ENCODE measurements at places on chromosomes 12 and 14.
A peak's percentile ranks its signal among the peaks of the same experiment; 100 is the strongest.

DNA sequence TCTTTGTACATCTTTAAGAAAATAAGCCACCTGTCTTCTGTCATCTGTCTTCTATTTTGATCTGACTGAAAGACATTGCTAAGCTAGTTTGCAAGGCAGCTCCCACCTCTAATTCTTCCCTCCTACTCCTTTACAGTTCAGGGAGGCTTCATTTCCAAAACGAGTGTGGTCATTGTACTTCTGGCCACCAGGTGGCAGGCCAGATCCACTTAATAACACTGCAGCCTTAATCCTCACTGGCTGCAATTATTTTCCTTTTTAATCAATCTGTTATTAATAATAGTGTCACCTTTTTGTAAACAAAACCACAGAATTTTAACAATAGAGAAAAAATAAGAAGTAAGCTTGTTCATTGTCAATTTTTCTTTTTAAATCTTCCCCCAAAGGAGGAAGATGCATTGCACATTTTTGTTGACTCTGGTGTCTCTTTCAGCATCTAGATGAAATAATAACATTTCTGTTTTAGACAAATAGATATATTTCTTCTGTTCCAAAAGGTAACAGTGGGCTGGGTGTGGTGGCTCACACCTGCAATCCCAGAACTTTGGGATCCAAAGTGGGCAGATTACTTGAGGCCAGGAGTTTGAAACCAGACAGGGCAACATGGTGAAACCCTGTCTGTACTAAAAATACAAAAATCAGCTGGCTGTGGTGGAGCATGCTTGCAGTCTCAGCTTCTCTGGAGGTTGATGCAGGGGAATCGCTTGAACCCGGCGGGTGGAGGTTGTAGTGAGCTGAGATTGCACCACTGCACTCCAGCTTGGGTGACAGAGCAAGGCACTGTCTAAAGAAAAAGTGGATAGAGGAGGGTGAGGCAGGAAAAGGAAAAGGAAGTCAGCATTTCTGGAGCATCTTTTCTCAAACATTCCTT is 23.3 kb downstream of the GABARAPL1 start:
- peak; percentile 37 for DNase-seq

GRCh38 chr12:12467688-12468261 is 94.9 kb downstream of the DUSP16 start:
- DNase-seq = no peak

GRCh38 chr14:54253195-54253947 is 143.4 kb upstream of the CDKN3 start:
- DNase-seq = no peak

DNA sequence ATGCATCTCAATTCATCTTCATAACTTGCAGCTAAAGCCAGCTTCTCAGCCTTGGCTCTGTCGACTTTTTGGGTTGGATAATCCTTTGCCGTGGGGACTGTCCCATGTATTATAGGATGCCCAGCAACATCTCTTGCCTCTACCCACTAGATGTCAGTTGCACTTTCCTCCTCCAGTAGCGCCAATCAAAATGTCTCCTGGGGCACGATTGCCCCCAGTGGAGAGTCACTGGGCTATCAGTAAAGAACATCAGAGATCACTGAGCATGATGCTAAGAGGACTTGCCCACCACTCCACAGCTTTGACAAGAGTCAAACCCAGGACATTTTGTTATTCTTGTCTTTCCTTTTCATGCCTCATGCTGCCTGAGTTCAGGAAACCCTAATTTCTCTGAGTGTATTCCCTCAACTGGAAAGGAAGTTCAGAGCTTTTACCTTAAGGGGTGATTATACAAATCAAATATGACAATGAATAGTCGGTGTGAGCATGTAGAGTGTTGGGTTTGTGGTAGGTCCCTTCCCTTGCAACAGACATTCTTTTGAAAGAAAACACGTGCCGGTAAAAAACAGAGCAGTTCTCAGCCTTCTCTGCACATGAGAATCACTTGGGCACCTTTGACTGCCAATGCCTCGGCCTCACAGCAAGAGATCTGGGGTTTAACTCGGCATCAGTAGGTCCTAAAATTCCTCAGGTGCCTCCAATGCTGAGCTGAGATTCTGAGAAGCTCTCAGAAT is 980.6 kb downstream of the VRK1 start:
- DNase-seq = no peak

- DNase-seq = peak; percentile 59
Measured at GRCh38 chr14:104865081-104865630, at the start of gene CEP170B. Gene CEP170B, plus strand, starts transcription at chr14:104865268. Its CDS starts 3,183 bp downstream, at chr14:104868451.

DNA sequence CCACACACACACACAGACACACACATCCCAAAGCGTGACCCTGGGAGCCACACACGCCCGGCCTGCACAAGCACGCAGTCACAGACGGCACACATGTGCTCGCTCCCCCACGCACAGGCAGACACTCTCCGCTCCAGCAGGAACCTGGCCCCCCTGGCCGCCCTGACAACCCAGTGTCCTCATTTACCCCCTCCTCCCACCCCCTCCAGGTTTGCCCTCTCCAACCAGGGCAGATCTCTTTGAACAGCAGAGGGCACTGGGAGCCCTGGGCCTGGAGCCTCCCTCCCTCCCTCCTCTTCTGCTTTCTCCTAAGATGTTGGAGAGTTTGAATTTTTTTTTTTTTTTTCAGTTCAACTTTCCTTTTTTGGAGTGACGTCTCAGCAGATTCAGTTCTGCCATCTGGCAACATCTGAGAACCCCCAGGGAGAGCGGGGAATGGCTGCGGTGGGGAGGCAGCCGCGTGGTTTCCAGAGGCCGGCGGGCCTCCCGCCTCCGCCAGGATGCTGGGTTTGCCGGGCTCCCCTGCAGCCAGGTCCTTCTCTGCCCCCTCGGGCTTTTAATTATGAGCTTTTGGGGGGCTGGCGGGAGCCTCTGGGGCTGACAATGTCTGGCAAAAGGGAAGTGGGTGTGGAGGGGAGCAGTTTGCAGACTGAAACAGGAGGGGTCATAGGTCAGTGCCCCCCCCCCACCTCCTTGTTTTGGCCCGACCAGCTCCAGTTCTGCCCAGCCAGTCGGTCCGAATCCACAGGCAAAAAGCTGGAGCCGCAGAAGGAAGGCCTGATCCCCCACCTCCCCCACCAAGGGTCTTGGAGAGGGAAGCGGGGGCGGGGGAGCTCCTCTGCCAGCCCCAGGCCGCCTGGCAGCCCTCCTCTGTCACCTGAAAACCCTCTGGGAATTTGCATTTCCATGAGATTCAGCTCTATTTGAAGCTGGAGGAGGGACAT is 1.3 kb upstream of the NCOR2 start:
- peak; percentile 77 for DNase-seq

GRCh38 chr12:563787-564298 is 99.4 kb downstream of the NINJ2 start:
- DNase-seq = no peak

Measured in left cardiac atrium (tissue), 4 donors.